ENCODE measurements at places on chromosomes 16 and 17.

DNA sequence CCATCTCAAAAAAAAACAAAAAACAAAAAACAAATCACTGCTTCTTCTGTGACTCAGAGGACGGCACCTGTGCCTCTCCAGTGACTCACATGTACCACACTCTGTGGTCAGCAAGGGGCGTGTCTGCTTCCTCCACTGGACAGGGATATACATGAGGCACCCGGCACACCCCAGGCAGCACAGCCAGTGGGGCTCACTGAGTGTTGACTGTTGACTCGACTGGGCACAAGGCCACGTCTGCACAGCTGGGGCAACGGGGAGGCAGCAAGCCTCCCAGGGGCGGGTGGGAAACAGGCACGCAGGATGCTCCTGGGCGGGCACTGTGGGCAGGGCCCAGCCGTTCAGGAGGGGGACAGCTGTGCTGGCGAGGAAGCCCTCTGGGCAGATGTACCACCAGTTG, 64.1 kb downstream of the TIMM22 start:
- peak; percentile 84 for DNase-seq

GRCh38 chr16:68372806-68373205, 62.0 kb downstream of the PRMT7 start:
- DNase-seq: no peak

DNA sequence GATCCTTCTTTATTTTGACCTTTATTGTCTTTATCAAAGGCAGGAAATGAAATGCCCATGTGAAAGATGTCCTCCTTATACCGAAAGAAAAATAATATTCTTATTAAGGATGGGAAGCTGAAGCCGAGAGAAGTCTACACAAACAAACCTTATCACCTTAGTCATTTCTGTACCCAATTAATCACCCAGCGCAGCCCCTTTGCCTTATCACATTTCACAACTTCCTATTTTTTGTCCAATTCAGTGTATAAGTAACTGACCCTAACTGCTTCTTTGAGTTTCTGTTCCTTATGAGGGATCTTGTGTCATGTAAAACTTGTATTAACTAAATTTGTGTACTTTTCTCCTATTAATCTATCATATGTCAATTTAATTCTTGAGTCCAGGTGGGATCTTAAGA, 16.4 kb upstream of the CCL23 start:
- no peak for DNase-seq

DNA sequence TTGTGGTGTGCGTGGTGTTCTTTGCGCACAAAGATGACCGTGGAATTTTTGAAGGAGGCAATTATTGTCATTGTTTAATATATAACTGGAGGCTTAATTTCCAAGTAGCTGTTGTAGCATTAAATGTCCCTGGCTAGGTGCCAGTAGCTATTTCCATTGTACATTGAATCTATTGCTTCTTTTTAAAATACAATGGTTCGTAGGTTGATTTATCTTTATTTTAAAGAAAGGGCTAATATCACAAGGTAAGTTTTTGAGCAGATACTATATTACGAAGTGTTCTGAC, 127.1 kb downstream of the RPTOR start:
- no peak for DNase-seq

DNA sequence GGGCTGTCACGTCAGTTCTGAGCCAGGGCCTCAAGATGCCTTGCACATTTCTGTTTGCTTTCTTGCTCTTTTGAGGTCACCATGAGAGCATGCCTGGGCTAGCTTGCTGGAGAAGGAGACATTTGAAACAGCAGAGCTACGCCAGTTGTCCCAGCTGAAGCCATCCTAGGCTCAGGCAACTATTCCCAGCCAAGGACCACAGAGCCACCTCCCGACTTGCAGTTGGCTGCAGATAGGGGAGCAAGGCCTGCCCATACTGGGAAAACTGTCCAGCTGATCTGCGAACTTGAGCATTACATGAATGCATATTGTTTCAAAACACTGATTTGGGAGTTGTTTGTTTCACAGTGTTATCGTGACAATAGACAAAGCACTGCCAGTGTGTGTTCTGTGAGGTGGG, 340.8 kb downstream of the XYLT1 start:
- DNase-seq: no peak

DNA sequence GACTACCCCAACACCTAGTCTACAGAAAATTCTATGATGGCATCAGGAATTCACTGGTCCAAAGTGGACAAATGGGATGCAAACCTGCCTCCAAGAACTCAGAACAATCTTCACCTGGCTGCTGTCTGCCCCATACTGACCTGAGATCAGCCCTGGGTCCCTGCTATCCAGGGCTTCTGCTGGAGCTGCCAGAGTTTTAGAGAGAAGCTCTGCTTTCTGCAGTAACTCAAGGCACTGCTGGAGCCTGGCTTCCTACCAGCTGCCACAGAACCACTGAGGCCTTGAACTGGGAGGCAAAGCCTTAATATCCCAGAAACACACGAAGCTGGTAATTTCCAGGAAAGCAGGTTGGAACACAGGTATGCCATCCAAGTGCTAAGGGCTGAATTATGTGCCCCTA, 7.5 kb downstream of the TMEM170A start:
- DNase-seq: no peak

DNA sequence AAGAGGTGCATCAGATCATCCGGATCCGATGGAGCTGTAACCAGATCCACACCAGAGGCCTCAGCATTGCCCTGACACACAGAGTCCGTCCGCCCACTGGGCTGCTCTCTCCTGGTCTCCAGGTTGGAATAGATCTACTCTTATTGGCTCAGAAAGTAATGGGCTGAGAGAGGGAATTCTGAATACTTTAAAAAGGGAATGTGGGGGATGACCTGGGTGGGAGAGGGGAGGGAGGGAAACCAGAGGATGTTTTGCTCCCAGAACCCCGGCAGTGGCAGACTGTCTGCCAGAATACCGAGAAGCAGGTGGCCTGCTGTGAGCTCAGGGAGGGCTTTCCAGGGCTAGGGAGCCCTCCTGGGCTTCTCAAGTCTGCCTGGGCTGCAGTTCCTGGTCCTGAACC, 126.5 kb downstream of the ENGASE start:
- no peak for DNase-seq

GRCh38 chr16:89720551-89720812, 216 bp downstream of the VPS9D1 start:
- no peak for DNase-seq

DNA sequence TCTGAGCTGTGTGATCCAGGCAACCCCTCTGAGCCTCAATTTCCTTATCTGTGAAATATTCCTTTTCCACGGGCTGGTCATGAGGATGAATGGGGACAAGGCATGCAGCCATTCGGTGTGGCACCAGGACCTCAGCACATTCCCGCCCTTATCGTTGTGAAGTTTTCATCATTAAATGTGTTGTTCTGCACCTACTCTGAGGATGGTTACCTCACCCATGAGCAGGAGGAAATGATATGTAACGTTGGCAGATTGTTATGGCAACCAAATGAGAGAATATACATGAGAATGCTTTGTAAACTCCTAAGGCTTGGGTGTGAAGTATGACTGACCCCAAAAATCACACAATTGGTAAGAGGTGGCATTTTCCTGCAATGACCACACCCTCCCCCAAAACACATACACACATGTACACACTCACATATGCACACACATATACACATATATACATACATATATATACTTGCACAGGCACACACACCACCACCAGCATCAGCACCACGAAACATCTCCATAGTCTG, 39.5 kb downstream of the SMARCE1 start:
- DNase-seq: no peak

GRCh38 chr16:85825326-85825725, 25.8 kb downstream of the COX4I1 start:
- no peak for DNase-seq

DNA sequence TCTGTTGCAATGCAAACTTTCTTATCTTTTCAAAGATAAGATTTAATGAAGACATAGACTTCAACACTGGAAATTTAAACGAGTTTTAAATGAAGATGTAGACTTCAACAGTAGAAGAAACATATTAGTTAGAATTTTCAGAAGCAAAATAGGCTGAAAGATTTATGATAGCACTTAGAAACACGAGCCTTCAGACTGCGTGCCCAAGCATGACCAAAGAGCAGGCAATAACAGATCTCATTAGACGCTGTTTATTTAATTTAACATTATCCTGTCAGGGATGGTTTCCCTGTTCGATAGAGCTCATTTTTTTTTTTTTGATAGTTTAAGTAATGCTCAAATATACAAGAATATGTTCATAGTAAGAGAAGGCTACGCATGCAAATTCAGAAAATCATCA, 604.7 kb upstream of the SOX9 start:
- no peak for DNase-seq

Measured in fibroblast of upper back skin (primary cell).